ENCODE measurements at places on chromosomes 5 and 9.

DNA sequence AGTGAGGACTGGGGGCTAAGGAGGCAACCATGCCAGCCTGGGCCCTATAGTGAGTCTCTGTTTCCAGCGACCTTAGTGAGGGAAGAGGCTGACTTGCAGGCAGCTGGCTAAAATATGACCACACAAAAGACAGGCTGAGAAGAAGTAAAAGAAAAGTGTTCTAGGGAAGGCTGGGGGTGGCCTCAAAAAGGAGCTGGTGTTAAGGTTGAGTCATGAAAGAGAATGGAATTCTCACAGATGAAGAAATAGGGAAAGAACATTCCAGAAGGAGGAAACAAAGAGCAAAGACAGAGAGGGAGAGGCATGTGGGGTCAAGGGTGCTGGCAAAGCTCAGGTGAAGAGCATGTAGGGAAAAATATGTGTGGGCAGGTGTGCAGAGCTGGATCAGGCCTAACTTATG is 302.7 kb upstream of the RFX3 start:
- no peak for DNase-seq
- H3K27ac ChIP-seq: no peak overlapping the region
- H3K4me3 ChIP-seq: no peak overlapping the region
- no peaks in the 10 kb centered on the region for H3K4me1 ChIP-seq
- H3K27me3 ChIP-seq: no peaks in the 10 kb centered on the region

- H3K27me3 ChIP-seq: no peaks in the 10 kb centered on the region
- no peaks in the 10 kb centered on the region for H3K36me3 ChIP-seq
- H3K4me3 ChIP-seq: no peak overlapping the region
- no peak overlapping the region for H3K27ac ChIP-seq
These were observed 115.2 kb upstream of the WWC1 start for GRCh38 chr5:168176251-168176650.

GRCh38 chr9:32161209-32161608 is 223.2 kb upstream of the ACO1 start:
- no peak for DNase-seq
- H3K27me3 ChIP-seq: no peaks in the 10 kb centered on the region
- no peak overlapping the region for H3K27ac ChIP-seq
- H3K4me1 ChIP-seq: no peaks in the 10 kb centered on the region

DNA sequence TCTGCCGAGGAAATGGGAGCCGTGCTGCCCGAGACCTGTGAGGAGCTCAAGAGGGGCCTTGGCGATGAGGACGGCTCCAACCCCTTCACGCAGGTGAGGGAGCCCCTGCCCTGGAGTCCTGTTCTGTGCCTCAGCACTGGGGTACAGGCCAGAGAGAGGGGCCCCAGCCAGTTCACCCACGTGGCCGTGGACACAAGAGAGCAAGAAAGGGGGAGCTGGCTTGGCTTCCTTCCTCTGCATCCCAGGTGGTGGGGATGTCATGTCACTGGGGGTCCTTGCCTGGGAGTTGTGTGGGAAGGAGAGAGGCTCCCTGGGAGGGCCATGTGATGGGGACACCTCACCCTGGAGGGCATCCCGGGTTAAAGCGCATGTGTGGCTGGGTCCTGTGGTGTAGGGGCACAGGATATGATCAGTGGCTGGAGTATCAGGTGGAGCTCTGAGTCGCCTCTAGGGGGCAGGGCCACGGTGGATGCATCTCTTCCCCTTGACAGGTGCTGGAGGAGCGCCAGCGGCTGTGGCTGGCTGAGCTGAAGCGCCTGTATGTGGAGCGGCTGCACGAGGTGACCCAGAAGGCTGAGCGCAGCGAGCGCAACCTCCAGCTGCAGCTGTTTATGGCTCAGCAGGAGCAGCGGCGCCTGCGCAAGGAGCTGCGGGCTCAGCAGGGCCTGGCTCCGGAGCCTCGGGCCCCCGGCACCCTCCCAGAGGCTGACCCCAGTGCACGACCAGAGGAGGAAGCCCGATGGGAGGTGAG is 7.5 kb downstream of the N4BP3 start:
- peaks cover 24% of the 10 kb centered on the region for H3K36me3 ChIP-seq
- peaks cover 33% of the 10 kb centered on the region for H3K4me1 ChIP-seq
- H3K27me3 ChIP-seq: no peaks in the 10 kb centered on the region

DNA sequence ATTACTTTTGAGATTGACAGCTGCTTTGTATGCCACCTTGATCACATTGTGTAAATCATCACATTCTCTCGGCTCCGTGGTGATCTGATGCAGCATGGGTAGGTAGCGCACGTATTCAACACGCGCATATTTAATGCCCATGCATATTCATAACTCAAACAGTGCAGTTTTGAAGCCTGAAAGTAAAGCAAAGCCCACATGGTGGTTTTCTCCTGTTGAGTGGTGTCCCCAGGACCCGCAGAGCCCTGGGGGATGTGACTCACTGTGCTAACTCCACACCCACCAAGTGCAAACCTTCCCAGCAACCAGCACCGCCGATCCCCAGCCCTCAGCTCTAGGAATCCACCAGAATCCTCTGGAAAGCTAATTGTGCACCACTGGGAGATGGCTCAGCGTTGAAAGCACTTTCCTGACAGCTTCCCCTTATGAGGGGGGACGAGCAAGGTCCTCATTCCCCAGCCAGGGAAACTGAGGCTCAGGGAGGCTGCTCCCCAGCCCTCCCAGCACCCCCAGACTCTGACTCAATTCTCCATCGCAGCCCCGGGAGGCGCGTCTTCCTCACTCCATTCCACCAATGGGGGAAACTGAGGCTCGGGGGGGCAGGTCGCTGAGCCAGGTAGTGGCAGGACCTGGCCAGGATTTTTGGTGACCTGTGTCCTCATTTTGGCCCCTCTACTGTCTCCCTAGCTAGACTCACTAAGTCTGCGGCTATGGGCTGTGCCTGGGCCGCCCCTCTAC is 46.4 kb downstream of the SARDH start:
- H3K4me3 ChIP-seq: no peak overlapping the region
- DNase-seq: no peak
- peaks cover 30% of the 10 kb centered on the region for H3K36me3 ChIP-seq
- H3K27ac ChIP-seq: peak overlapping the region; percentile 14
- H3K4me1 ChIP-seq: peaks cover 23% of the 10 kb centered on the region

GRCh38 chr5:56075361-56075760 is 80.6 kb upstream of the IL6ST start:
- H3K27ac ChIP-seq: no peak overlapping the region
- H3K4me1 ChIP-seq: peaks cover 56% of the 10 kb centered on the region
- DNase-seq: no peak
- H3K27me3 ChIP-seq: no peaks in the 10 kb centered on the region
- H3K4me3 ChIP-seq: no peak overlapping the region

- DNase-seq: no peak
- peak overlapping the region; percentile 93 for H3K4me3 ChIP-seq
- H3K36me3 ChIP-seq: peaks cover 33% of the 10 kb centered on the region
- H3K27ac ChIP-seq: peak overlapping the region; percentile 99
- H3K27me3 ChIP-seq: no peaks in the 10 kb centered on the region
- peaks cover 79% of the 10 kb centered on the region for H3K4me1 ChIP-seq
These were observed 41.9 kb downstream of the SLC22A5 start for GRCh38 chr5:132411304-132412013.

- peaks cover 1% of the 10 kb centered on the region for H3K27me3 ChIP-seq
- peaks cover 3% of the 10 kb centered on the region for H3K4me1 ChIP-seq
- no peak overlapping the region for H3K4me3 ChIP-seq
- no peak for DNase-seq
These were observed 145.6 kb downstream of the FSTL4 start for GRCh38 chr5:133466556-133467334.

DNA sequence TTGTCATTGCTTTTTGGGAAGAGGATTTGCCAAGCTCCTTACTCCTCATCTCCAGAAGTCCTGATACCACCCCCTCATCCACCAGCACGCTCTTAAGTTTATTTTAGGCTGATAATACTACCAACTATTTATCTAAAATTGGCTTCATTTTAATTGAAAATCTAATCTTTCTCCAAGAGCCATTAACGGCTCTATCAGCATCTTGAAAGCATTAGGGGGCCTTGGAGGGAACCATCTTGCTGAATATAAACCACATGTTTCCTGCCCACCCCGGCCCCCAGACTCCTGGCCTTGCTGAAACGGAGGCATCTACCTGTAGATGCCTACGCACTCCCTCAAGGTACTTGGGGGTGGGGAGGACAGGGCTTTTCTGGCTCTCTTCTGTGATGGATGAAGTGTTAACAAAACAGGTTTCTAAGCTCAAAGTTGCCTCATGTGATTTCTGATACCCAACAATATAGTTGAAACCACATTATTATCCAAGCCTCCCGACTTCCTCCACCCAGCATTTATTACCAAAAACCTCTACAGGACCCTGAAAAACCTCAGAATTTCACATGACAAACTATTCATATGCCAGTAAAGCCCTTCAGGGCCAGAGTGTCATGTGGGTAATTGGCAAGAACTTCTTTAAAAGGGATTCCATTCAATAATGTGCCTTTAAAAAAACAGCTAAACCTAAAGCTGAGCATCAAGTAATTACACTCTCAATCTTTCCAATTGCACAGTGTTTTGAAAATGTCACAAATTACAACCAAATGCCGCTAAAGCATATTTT is 96.7 kb downstream of the SAXO1 start:
- H3K27me3 ChIP-seq: peaks cover 7% of the 10 kb centered on the region
- H3K4me1 ChIP-seq: no peaks in the 10 kb centered on the region
- H3K4me3 ChIP-seq: no peak overlapping the region

DNA sequence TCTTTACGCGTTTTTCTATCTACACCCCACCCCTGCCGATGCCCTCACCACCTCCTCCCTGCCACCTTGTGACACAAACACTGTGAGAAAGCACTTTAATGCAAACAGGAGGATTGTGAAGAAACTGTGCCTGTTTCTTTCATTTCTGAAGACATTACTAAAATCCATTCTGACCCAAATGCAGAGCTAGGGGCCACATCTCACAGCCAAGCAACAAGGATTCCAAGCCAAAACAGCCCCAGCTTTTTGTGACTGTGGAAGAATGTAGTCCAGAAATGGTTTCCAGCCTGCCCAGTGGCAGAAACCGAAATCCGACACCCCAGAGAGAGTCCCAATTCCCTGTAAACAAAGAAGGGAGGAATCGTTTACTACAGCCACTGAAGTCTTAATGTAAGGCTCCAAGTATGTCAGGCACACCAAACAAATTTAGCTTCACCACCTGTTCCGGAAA is 190.9 kb downstream of the TTC39B start:
- DNase-seq: no peak
- no peak overlapping the region for H3K4me3 ChIP-seq
- no peak overlapping the region for H3K27ac ChIP-seq
- peaks cover 8% of the 10 kb centered on the region for H3K27me3 ChIP-seq

- H3K36me3 ChIP-seq: no peaks in the 10 kb centered on the region
- no peaks in the 10 kb centered on the region for H3K4me1 ChIP-seq
- no peak for DNase-seq
- peaks cover 7% of the 10 kb centered on the region for H3K27me3 ChIP-seq
- no peak overlapping the region for H3K27ac ChIP-seq
These were observed 25.8 kb upstream of the SLC44A1 start for GRCh38 chr9:105218673-105219072.

DNA sequence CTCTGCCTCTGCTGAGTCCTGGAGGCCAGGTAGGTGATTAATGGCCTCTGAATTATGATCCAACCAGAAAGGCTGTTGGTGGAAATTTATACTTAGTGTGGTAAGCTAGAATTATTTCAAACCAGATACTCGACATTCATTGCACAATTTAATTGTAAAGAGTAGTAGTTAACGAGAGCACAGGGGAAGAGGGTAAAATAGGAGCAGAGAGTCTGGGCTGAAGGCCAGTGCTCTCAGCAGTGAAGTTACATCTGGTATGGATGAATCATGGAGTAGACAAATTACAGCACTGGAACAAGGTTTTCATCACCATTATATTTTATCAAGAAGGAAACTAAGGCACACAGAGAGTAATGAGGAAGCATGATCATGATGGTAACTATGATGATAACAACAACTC is 92.5 kb downstream of the TLR4 start:
- H3K27me3 ChIP-seq: peaks cover 6% of the 10 kb centered on the region
- H3K4me1 ChIP-seq: no peaks in the 10 kb centered on the region
- no peak for DNase-seq

DNA sequence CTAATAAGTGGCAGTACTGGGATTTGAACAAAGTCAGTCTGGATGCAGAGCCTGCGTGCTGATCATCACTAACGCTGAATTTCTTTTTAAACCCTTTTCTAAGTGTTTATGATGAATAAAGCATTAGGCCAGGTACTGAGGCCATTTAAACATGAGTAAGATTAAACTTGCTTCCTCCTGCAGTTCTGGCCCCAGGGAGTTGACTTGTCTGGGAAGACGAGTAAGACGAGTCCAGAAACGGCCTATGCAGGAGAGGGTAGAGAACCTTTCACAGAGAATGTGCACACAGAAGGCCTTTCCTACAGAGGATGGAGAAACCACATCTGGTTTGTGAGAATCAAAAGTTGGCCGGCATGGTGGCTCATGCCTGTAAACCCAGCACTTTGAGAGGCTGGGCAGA is 42.9 kb downstream of the SPRY4 start:
- H3K36me3 ChIP-seq: no peaks in the 10 kb centered on the region
- H3K4me3 ChIP-seq: no peak overlapping the region
- no peak for DNase-seq
- H3K27me3 ChIP-seq: no peaks in the 10 kb centered on the region
- H3K27ac ChIP-seq: no peak overlapping the region

DNA sequence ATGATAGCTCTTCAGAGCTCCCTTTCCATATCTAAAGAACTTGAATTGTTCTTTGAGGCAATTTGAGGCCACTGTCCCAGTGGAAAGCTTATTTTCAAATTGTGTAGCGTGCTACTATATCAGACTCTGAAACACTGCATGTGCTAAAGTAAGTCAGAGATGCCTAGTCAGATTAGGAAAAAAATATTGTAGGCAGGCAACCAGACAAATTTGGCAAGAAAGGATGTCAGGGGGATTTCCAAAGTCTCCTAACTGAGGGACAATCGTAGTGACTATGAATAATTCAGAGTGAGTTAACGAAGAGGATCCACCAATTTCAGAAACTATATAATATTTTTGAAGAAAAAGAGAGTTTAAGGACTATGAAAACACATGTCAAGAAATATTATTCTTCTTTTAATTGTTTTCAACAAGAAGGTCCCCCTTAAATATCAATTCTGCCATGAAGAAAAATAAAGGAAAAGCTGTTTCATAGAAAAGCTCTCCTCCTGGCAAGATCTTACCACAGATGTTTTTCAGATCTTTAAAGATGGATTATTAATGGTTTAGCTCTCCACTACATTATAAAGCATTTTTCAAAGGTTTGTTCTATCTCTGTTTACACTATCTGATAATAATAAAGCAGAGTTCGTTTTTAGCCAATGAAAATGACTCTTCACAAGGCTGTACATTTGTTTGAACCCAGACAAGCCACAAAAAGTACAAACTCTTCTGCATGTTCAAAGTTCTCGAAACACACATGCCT is 273.5 kb upstream of the PTGER4 start:
- H3K4me1 ChIP-seq: peaks cover 92% of the 10 kb centered on the region
- H3K27me3 ChIP-seq: no peaks in the 10 kb centered on the region
- no peak for DNase-seq
- H3K4me3 ChIP-seq: peak overlapping the region; percentile 50
- H3K36me3 ChIP-seq: peaks cover 26% of the 10 kb centered on the region

GRCh38 chr9:127446713-127447415 is 4.3 kb downstream of the RPL12 start:
- H3K27me3 ChIP-seq: no peaks in the 10 kb centered on the region
- H3K27ac ChIP-seq: peak overlapping the region; percentile 99
- DNase-seq: no peak
